ENCODE measurements at places on chromosomes 5 and 9.
A peak's percentile ranks its signal among the peaks of the same experiment; 100 is the strongest.

DNA sequence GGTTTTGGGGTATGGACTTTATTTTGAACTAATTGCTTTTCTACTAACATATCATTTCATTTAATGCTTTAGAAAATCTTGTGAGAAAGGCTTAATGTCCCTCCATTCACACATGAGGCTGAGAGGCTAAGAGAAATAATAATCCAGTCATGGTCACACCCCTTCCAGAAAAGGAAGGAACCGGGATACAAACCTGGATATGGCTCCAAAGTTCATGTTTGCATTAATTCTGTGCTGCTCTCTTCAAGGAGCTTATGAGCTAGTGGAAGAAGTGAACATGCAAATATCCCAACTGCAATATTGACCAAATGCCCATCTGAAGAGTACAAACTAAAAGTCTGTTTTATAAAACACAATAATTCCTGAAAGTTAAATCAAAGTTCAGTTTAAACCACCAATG, 732.1 kb upstream of the RIOK2 start:
- DNase-seq: no peak

DNA sequence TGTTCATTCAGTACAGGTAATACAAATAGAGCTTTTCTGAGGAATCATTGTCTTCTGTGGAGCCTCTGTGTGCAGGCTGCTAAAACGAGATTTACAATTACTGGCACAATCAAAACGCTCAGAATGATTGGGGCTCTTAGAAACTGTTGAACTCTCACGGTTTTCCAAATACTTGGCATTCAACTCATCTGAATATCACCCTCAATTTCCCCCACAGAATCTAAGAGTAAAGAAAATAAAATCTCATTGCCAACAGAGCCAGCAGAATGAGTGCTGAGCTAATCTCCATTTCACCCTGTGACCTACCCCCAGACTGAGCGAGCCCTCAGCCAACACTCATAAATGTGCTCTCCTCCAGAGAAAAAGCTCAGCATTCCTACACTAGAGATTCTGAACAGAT, 35.3 kb upstream of the TMED7 start:
- DNase-seq: no peak

DNA sequence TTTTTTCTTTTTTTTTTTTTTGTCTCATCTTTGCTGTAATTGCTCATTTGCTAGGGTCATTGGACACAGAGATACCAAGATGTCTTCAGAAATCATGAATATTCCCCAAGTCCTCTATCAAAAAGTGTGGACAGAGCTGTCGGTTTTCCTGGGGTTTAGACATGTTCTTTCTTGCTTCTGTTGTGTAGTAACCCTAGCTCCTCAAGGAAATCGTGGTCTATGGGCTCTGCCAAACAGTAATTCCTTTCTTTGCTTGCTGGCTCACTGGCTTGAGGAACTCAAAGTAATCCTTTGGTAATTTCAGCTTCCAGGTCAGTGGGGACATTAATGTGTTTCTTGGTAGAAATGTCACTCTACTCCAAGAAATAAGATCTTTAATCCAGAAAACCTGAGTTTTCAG, 101.7 kb downstream of the TMC1 start:
- no peak for DNase-seq

- DNase-seq: no peak
These were observed 38.3 kb downstream of the FNIP1 start for GRCh38 chr5:131758520-131758900.

- no peak for DNase-seq
These were observed 32.8 kb upstream of the SEMA4D start for GRCh38 chr9:89530726-89531125.

- no peak for DNase-seq
These were observed 64.6 kb upstream of the RASGRF2 start for GRCh38 chr5:80895523-80895922.

DNA sequence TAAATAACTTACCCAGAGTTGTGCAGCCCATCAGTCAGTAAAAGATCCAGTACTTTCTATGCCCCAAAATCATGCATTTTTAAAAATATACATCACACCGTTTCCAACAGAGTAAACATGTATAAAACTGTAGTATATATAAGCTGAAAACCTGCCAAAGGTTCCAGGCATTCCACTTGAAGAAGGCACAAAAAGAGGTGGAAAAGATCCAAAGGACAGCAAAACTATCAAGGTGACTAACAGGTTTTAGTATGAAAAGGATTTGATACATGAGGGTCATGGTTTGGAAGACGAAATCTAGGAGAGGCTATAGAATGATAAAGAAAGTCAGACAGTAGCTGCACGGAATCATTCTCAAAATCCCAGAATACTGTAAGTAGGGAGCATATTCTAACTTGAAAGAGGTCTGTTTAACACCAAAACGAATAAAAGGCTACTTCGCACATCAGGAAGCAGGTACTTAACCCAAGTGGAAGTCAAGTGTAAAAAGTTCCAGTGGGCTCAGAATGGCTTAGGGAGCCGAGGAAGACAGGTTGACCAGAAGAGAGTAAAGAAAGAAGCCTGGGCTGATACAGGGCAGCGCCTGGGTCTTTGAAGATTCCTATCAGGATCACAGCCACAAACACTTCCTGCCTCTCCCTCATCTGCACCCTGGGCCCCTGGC, 207.2 kb downstream of the ADAMTS12 start:
- no peak for DNase-seq

DNA sequence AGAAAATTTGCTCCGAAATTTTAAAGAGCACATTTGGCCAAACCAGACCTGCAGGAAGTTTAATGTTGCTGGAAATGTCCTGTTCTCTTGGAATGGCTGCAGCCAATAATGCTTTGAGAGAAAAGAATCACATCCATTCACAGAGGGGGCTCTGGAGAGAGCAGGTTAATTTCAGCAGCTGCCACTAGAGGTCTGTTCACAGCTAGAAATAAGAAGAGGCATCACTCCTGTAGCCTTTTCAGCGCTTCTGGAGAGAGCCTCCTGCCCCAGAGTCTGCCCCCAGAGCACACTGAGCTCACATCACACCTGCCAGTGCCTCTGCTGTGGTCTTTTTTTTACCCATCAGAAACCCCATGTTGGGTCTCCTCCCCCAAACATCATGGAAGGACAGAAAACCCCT, 124.8 kb upstream of the RAD23B start:
- DNase-seq: no peak

GRCh38 chr5:150595466-150596031, 44.9 kb upstream of the SYNPO start:
- DNase-seq: peak; percentile 77

- no peak for DNase-seq
These were observed 530.2 kb upstream of the FAM174A start for GRCh38 chr5:100004969-100005368.

DNA sequence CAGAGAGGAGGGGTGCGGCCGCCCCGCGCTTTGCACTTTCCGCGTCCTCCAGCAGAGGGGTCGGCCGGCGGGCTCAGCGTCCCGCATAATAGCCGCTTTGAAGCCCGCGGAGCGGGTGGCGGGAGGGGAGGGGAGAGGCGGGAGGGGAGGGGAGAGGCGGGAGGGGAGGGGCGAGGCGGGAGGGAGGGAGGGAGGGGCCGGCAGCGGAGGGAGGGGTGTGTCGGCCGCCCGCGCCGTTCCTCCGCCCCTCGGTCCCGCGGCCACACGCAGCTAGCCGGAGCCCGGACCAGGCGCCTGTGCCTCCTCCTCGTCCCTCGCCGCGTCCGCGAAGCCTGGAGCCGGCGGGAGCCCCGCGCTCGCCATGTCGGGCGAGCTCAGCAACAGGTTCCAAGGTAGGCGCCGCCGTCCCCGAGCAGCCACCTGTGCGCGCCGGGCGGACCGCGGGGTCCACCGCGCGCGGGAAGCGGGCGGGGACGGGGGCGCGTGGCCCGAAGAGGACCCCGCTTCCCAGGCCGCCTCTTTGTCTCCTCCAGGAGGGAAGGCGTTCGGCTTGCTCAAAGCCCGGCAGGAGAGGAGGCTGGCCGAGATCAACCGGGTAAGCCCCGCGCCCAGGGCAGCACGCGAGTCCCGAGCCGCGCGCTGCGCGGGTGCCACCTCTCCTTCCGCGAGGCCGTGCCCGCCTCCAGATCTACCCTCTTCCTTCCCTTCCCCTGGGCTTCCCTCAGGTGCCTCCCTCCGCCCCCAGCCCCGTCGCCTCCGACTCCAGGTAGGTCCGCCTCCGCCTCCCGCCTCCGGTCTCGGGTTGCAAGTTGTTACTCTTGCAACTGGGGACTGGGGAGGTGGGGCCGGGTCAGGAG, at the start of gene AIF1L:
TSS of gene AIF1L (plus strand) at position 263 of the 857 bp plus-strand sequence. CDS start at position 362, 99 bp downstream.
- DNase-seq: no peak

Data from left cardiac atrium (tissue), 4 donors.